ENCODE measurements at places on chromosomes 7 and 10. TPM values are rescaled to one million over a fixed set of nuclear protein-coding genes. Genes with fewer than 3 reads are reported as not detected.
A peak's percentile ranks its signal among the peaks of the same experiment; 100 is the strongest.

The RALA gene
- 29.2 TPM for total RNA-seq

The ETV1 gene
- total RNA-seq: 4.5 TPM

GRCh38 chr10:96509017-96509641, 4.6 kb downstream of the TLL2 start:
- no peak for DNase-seq
- H3K27me3 ChIP-seq: no peaks in the 10 kb centered on the region
- H3K4me1 ChIP-seq: peaks cover 27% of the 10 kb centered on the region

DNA sequence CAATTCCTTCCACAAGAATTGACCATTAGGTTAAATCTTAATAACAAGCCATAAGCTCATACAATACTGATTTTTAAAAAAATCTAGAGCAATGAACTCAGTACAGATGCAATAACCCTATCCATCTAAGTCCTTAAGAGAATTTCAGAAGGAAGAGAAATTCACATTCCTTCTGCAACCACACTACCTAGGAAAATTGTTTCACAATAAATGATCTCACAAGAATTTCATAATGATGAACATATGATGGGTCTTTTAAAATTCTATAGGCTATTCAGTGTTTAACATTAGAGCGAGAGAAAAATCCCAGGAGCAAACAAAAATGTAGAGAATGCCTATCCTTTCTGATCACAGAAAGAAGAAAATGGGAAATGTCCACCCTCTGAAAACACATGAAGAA, 70.0 kb upstream of the MAGI2 start:
- no peaks in the 10 kb centered on the region for H3K36me3 ChIP-seq
- no peaks in the 10 kb centered on the region for H3K27me3 ChIP-seq
- H3K4me3 ChIP-seq: no peak overlapping the region
- no peak overlapping the region for H3K27ac ChIP-seq
- H3K4me1 ChIP-seq: peaks cover 12% of the 10 kb centered on the region
- no peak for DNase-seq

- no peak for DNase-seq
- peak overlapping the region; percentile 52 for H3K4me3 ChIP-seq
- H3K27me3 ChIP-seq: peaks cover 18% of the 10 kb centered on the region
- H3K36me3 ChIP-seq: no peaks in the 10 kb centered on the region
Observed at GRCh38 chr7:144391823-144392255, 11.7 kb downstream of the NOBOX start.

DNA sequence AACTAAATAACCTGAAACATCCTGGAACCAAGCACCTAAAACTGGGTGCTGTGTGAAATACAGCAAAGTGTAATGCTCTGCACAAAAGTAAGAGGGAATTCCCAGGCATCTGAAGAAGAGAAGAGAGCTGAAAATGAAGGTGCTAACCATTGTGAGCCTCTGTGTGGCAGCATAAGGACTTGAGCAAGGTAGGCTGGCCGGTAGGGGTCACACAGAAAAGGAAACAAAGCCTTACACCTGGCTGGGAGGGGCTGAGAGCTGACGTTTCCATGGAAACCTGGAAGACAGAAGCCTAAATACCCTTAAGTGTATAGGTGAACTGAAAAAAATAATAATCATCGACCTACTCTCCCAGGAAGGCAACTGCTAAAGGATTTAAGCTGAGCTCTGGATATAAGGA, 48.6 kb downstream of the CUL1 start:
- H3K27me3 ChIP-seq: no peaks in the 10 kb centered on the region
- H3K4me1 ChIP-seq: peaks cover 3% of the 10 kb centered on the region
- no peak for DNase-seq
- peaks cover 14% of the 10 kb centered on the region for H3K36me3 ChIP-seq

DNA sequence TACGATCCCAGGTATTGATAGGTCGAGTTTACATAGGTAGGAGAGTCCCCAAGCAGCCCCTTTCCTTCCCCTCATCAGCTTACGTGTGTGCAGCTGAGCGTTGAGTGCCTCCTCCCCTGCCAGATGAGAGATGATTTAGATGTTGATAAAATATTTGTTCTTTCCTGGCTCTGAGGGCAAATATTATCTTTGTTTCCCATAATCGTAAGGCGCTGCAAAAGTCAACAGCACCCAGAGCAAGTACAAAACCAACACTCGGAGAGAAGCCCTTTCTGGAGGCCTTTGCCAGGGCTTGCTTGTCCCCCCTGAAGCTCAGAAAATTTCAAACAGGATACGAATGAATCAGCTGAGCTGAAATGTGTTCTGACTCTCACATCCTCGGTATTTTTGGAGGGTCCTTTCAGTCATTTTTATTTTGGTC, 683.2 kb downstream of the LRMDA start:
- H3K4me1 ChIP-seq: peaks cover 60% of the 10 kb centered on the region
- DNase-seq: no peak
- peak overlapping the region; percentile 81 for H3K27ac ChIP-seq
- peaks cover 3% of the 10 kb centered on the region for H3K27me3 ChIP-seq

DNA sequence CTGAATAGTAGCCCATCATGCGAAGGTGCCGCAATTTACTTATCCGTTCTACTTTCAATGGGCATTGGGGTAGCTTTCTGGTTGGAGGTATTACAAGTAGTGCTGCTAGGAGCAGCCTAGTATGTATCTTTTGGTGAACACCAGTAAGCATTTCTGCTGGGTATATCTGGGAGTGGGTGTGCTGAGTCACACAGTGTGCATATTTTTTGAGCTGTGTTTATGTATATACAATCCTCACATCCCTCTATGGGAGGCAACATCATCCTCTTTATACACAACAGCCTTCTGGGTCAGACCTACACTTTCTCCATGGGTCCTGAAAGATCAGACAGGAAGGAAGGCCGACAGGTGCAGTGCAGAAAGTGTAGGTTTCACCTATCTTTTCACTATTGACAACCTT, 36.3 kb downstream of the PYROXD2 start:
- H3K27ac ChIP-seq: no peak overlapping the region
- no peaks in the 10 kb centered on the region for H3K27me3 ChIP-seq
- H3K36me3 ChIP-seq: peaks cover 1% of the 10 kb centered on the region
- H3K4me3 ChIP-seq: no peak overlapping the region
- H3K4me1 ChIP-seq: peaks cover 44% of the 10 kb centered on the region

- no peaks in the 10 kb centered on the region for H3K36me3 ChIP-seq
- peaks cover 3% of the 10 kb centered on the region for H3K27me3 ChIP-seq
- H3K27ac ChIP-seq: no peak overlapping the region
- H3K4me3 ChIP-seq: no peak overlapping the region
Observed at GRCh38 chr7:151311294-151311864, 30.2 kb upstream of the NUB1 start.

DNA sequence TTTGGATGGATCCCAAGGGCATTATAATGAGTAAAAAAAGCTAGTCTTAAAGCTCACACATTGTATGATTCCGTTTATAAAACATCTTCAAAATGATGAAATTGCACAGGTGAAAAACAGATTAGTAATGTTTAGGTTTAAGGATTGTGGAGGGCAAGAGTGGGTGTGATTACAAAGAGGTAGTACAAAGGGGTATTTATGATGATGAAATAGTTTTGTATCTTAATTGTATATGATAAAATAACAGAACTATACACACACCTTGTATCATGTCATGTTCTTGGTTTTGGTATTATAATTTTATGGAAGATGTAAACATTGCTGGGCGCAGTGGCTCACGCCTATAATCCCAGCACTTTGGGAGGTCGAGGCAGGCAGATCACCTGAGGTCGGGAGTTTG, 2.8 kb upstream of the SSC4D start:
- no peak overlapping the region for H3K27ac ChIP-seq
- H3K36me3 ChIP-seq: no peaks in the 10 kb centered on the region
- H3K27me3 ChIP-seq: no peaks in the 10 kb centered on the region

DNA sequence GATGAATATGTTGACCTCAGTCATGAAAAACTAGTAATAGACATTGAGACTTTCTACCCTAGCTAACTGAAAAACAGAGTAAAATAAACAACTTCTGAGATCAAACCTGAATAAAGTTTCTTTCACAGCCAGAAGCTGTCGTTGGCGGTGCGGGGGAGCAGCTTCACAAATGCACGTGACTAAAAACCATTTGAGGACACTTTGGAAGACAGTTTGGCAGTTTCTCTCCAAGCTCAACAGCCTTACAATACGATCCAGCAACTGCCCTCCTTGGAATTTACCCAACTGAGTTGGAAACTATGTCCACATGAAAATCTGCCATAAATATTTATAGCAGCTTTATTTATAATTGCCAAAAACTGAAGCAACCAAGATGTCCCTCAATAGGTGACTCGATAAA, 63.1 kb downstream of the CYTH3 start:
- no peak overlapping the region for H3K4me3 ChIP-seq
- no peak for DNase-seq
- H3K36me3 ChIP-seq: peaks cover 3% of the 10 kb centered on the region
- no peaks in the 10 kb centered on the region for H3K27me3 ChIP-seq
- H3K27ac ChIP-seq: no peak overlapping the region
- peaks cover 41% of the 10 kb centered on the region for H3K4me1 ChIP-seq

DNA sequence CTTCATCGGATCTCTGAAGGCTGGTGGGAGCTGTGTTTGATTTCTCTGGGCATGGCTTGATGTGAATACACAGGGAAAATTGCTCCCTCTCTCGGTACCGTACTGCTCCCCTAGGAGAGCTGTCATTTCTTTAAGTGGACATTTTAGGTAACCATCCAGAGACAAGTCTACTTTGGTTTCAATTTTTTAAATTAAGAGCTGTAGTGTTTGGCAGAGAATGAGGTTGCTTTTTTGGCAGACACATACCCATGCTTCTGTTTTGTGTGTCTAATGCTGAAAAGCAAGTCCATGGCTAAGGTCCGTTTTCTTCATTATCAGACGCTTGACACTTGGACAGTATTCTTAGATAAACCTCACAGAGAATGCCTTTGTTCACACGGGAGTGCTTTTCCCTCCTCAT, 61.3 kb upstream of the TRIL start:
- DNase-seq: no peak
- peaks cover 6% of the 10 kb centered on the region for H3K4me1 ChIP-seq
- no peaks in the 10 kb centered on the region for H3K27me3 ChIP-seq

DNA sequence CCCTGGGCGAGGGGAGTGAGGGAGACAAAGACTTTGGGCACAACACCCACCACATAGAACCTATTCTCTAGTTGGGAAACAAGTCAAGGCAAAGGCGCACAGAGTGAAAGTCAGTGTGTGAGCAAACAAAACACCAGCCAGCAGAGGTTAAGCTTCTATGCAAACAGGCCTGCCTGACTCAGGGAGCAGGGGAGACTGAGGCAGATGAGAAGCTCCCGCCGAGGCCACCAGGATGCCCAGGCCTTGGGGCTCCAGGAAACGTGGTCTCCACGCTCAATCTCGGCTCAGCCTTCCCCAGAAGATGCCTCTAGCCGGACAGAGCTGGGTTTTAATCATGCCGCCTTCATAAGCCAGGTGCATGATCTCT, 74.1 kb upstream of the KCNMA1 start:
- no peaks in the 10 kb centered on the region for H3K36me3 ChIP-seq
